ENCODE measurements at places on chromosomes 6 and 20. TPM values are rescaled to one million over a fixed set of nuclear protein-coding genes. Genes with fewer than 3 reads are reported as not detected.

The MEP1A gene
- not detected for total RNA-seq

The GRIK2 gene
- total RNA-seq = 0.65 TPM

The ELOVL5 gene
- total RNA-seq = 117 TPM

The FAM50B gene
- 10.1 TPM for total RNA-seq

The NRSN2 gene
- 66.2 TPM for total RNA-seq

The ABCF1 gene
- 31.8 TPM for total RNA-seq

The APOM gene
- total RNA-seq = 1.8 TPM

The DEFB124 gene
- not detected for total RNA-seq

The ANGPT4 gene
- total RNA-seq = not detected

The SLCO4A1 gene
- not detected for total RNA-seq

The SLC22A2 gene
- total RNA-seq = not detected

The COL9A3 gene
- total RNA-seq = 44.4 TPM

The PPP1R3G gene
- total RNA-seq = 0.96 TPM

The SENP6 gene
- total RNA-seq = 38.0 TPM

The UST gene
- total RNA-seq = 8.9 TPM

The MOG gene
- total RNA-seq = not detected

The PREX1 gene
- total RNA-seq = 2.8 TPM

The WFDC9 gene
- total RNA-seq = not detected

The NMBR gene
- total RNA-seq = not detected

The CPXM1 gene
- 3.0 TPM for total RNA-seq

The PNLDC1 gene
- total RNA-seq = not detected

The RSPO3 gene
- 0.26 TPM for total RNA-seq

The SGK2 gene
- total RNA-seq = not detected

The SALL4 gene
- total RNA-seq = 3.4 TPM

The MATN4 gene
- total RNA-seq = not detected

The RFX6 gene
- total RNA-seq = not detected

The PPDPF gene
- total RNA-seq = 208 TPM

The GNAS-AS1 gene
- 0.72 TPM for total RNA-seq

The GINS1 gene
- 12.9 TPM for total RNA-seq

The SEMG1 gene
- not detected for total RNA-seq

The NKAIN4 gene
- 3.7 TPM for total RNA-seq

The CLPSL2 gene
- not detected for total RNA-seq

The SLC32A1 gene
- total RNA-seq = not detected

The KCNK17 gene
- not detected for total RNA-seq

The UNC5CL gene
- total RNA-seq = 0.13 TPM

The RAET1L gene
- not detected for total RNA-seq

The ANKRD6 gene
- 6.9 TPM for total RNA-seq

The C20orf202 gene
- not detected for total RNA-seq

The FAM217A gene
- not detected for total RNA-seq

The MROH8 gene
- 0.39 TPM for total RNA-seq

The MCM8 gene
- total RNA-seq = 4.2 TPM

The SS18L1 gene
- 4.8 TPM for total RNA-seq

The DIDO1 gene
- 28.4 TPM for total RNA-seq

The BANF2 gene
- total RNA-seq = not detected

Data from epithelial cell of alveolus of lung (primary cell).